Glomerular endothelial cell (primary cell): ENCODE measurements at places on chromosomes 2 and 18. TPM values are rescaled to one million over a fixed set of nuclear protein-coding genes. Genes with fewer than 3 reads are reported as not detected.

GRCh38 chr18:76752400-76752799, 70.0 kb upstream of the ZNF236 start:
- no peak for DNase-seq

The ATP8B1 gene
- 56.7 and 68.8 TPM in 2 replicates for total RNA-seq

DNA sequence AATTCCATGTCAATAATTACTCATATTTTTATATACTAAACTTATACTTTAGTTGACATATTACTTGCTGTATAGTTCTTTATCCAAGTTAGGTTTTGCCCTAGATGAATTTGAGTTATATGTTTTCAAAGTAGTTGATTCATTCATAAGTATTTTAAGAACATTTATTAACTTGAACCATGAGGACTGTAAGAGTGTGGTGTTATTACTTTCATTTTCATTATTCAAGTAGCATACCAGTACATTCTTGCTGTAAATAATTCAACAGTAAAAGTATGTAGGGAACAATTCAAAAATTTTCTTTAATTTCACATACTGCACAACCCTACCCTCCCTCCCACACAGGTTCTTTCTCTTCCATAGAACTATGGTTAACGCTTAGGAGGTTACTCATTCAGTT, 75.4 kb downstream of the ANKRD12 start:
- no peak for DNase-seq

GRCh38 chr2:62032096-62032495, 126.6 kb downstream of the COMMD1 start:
- DNase-seq = no peak

GRCh38 chr2:163736433-163737189, 803 bp upstream of the FIGN start:
- DNase-seq = no peak

GRCh38 chr18:23803755-23804154, 114.5 kb downstream of the LAMA3 start:
- no peak for DNase-seq

The DNMT3A gene
- total RNA-seq = 15.8 and 19.6 TPM in 2 replicates

DNA sequence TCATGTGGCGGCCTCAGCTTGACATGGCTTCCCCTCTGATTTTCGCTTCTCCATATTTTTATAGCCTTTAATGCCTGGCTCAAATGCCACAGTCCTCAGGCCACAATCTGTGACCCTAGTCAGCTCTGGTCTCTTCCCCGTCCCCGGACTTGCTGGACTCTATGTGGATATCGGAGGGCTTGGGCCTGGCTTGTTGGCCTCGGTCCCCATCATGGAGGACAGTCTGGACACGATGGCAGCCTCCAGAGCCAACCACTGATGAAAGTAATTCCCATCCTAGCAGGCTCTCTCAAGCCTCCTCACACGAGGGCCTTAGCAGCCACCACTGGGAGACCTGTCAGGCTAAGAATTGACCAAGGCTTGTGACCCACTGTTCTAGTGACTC, 61.6 kb downstream of the LPIN1 start:
- no peak for DNase-seq

DNA sequence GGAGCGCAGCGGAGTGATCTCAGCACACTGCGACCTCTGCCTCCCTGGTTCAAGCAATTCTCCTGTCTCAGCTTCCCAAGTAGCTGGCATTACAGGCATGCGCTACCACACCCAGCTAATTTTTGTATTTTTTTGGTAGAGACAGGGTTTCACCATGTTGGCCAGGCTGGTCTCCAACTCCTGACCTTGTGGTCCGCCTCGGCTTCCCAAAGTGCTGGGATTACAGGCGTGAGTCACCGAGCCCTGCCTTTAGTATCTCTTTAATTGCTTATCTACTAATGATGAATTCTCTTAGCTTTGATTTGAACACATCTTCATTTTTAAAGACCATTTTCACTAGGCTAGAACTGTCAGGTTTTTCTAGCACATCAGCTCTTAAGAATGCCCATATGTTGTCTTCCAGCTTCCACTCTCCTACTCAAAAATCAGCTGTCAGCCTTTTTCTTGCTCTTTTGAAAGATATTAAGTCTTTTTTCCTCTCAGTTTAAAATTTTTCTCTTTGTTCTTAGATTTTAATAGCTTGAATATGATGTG, 16.1 kb upstream of the MFSD2B start:
- no peak for DNase-seq

DNA sequence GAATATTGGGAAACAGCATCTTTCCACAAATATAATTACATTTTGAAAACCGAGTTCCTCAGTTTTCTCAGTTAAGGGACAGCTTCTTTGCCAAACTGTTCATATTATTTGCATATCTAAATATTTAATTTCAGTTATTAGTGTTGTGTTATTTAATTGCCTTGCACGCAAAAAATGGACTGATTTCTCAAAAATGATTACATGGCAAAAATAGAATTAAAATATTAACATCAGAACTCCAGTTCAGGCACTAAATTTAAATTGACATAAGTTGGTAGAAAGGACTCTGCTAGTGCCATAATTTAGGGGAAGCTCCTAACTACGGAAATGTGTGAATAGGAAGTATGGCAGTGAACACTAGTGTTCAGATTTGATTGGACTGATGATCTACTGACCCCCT, 209.6 kb downstream of the PARD3B start:
- no peak for DNase-seq

GRCh38 chr18:26466026-26466425, 82.3 kb downstream of the KCTD1 start:
- no peak for DNase-seq

The RGPD6 gene
- 4.2 and 17.6 TPM in 2 replicates for total RNA-seq

GRCh38 chr2:83364264-83364663, 1094.8 kb downstream of the SUCLG1 start:
- no peak for DNase-seq
